Liver (tissue), 10 donors: ENCODE measurements at places on chromosomes 7 and 10.

DNA sequence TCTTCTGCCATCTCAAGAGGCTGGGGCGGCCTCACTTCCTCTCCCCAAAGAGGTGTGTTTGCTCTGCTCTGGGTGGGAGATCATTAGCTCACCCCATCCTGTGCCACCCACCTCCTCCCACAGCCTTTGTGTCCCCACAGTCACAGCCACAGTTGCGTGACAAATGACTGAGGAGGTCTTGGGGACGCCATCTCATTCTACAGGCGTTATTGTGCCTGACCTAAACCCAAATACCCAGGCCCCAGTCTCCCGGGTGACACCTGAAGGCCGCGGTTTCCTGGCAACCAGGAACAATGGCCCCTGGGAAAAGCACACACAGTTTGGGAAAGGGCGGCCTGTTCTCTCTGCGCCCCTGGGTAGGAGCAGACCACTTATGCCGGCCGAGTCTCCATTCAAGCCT lies 51.6 kb downstream of the SLIT1 start:
- no peak for DNase-seq

DNA sequence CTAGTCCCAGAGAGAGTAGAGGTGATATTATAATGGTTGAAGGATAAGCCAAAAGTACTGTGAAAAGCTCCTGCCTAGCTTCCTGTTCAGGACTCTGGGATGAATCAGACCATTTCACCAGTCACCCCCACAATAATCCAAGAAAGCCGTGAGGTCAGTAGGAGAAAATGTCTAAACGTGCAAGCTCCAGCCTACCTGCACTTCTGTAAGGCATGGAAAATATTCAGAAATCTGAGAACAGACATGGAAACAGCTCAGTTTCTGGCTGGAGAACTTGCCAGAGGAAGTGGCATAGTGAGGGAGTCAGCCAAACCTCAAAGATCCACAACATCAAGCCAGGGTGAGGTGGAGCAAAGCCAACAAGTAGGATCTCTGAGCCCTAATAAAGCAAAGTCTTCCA lies 58.2 kb downstream of the ELAPOR2 start:
- no peak for DNase-seq

DNA sequence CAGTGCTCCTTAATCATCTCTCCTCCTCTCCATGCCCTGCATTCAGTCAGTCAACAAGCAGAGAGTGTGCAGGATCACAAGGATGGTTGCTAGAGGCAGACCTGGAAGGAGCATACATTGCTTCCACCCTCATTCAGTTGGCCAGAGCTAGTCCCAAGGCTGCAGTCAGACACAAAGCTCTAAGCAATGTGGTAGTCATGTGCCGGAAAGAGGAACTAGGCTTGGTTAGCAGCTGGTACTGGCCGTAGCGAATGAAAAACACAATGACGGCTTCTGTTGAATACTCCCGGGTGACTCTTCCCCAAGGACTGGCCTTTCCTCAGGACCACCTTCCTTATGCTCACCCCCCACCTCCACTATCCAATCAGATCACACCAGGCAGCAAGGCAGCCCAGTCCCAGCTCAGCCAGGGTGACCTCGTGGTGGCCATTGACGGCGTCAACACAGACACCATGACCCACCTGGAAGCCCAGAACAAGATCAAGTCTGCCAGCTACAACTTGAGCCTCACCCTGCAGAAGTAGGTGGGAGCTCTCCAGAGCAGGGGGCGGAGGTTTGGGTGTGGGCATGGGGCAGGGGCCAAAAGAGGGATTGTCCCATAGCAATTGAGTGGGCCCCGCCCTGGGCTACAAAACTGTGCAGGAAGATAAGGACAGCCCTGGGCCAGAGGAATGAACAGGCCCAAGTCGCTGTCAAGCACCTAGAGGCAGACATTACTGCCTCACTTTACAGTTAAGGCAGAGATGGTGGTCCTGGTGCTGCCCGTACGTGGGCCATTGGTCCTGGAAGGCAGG lies 10.9 kb downstream of the LDB3 start:
- DNase-seq: peak; percentile 78

DNA sequence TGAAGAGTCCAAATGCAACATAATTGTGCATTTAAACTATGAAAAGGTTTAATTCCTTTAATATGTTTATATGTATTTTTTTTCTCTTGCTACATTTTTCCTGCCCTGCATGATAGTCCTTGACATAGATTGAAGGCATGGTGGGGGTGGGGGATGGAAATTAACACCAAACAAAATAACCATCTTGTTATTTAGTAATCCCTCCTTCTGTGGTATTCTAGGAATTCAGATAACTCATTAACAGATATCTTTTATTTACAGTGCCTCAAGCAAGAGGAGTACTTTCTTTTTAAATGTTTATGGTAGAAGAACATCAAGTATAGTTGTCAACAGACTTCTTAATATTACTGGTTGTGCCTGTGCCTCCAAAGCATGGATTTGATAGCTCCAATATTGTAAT lies 337.6 kb upstream of the SEMA3A start:
- DNase-seq: no peak

DNA sequence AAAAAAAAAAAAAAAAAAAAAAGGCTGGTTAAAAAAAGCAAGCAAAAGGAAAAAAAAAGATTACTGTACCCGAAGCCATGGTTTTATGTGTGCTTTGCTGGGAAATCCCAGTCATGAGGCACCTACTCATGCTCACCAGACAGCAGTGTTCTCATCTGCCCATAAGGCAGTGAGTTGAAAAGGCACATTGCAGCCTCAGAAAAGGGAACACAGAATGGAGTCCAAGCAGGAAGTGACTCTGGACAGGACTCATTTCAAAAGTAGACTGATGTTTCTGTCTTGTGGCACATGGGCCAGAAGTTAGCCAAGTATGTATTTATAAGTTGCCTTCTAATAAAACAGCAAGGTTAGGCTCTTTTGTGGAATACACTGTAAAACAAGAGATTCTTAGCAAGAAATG lies 40.2 kb downstream of the PDSS1 start:
- no peak for DNase-seq

DNA sequence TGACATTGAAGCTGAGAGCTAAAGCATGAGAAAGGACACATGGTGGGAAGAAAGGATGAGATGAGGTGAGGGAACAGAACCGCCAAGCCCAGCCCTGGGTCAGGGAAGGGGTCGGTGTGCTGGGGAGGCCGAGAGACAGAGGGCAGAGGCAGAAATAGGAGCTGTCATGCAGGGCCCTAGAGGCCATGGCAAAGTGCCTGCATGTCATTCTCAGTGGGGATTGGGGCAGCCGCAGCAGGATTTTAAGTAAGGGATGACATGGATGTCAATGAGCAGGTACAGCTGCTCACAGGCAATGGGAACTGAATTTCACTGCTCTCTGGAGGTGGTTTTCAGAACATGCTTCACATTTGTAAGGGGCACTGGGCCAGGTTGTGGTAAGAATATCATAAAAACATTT lies 227.4 kb downstream of the RAB11FIP2 start:
- DNase-seq: no peak

GRCh38 chr10:70462349-70462984 lies 16.1 kb upstream of the PALD1 start:
- DNase-seq: no peak

DNA sequence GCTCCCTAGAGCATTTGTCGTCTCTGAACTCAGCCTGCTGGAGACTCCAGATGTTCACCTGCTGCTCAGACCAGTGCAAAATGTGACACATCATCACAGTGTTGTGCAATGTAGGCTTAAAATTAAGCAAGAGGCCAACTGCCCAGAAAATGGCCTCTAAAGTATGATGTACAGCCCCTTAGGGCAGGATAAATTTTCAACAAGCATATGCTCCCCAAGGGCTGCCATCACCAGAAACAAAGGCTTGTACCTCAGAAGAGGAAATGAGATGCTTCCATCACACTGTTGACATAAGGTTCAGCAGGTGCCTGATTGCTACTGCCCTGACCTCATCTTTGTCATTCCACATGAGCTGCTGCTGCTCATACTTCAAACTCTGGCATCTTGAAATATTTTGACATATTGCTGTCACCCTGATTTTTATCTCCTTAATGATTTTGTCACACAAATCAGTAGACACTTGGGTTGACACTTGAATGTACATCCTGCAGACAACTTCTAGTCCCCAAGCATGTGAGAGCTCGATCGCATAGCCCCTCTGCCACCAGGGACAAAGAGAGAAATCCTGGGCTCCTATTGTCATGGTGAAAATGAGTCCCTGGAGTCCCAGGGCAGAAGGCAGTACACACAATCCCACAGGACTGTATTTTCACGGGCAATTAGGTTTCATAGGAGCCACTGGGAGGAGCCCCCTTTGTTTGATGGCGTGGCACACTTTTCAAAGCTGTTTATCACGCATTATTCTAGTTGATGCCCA lies 219.7 kb upstream of the STK17A start:
- no peak for DNase-seq

GRCh38 chr10:69860271-69860670 lies 58.6 kb downstream of the COL13A1 start:
- no peak for DNase-seq

DNA sequence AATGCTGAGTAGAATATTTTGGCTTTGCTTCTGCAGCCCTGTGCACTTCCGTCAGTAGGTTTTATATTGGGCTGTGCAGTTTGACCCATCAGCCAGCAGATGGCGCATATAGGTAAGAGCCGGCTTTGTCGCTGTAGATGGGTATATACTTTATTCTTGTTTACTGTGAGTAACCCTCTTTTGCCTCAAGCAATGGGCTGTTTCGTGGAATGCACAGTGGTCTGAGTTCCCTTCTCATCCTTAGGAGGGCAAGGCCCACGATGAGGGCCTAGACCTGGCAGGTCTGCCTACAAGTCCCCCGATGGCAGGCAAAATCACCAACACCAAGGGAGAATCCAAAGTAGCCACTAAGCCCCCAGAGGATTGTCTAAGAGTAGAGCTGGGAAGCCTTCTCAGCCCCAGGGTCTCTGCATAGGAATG lies 1002.9 kb upstream of the KCND2 start:
- DNase-seq: peak; percentile 41

DNA sequence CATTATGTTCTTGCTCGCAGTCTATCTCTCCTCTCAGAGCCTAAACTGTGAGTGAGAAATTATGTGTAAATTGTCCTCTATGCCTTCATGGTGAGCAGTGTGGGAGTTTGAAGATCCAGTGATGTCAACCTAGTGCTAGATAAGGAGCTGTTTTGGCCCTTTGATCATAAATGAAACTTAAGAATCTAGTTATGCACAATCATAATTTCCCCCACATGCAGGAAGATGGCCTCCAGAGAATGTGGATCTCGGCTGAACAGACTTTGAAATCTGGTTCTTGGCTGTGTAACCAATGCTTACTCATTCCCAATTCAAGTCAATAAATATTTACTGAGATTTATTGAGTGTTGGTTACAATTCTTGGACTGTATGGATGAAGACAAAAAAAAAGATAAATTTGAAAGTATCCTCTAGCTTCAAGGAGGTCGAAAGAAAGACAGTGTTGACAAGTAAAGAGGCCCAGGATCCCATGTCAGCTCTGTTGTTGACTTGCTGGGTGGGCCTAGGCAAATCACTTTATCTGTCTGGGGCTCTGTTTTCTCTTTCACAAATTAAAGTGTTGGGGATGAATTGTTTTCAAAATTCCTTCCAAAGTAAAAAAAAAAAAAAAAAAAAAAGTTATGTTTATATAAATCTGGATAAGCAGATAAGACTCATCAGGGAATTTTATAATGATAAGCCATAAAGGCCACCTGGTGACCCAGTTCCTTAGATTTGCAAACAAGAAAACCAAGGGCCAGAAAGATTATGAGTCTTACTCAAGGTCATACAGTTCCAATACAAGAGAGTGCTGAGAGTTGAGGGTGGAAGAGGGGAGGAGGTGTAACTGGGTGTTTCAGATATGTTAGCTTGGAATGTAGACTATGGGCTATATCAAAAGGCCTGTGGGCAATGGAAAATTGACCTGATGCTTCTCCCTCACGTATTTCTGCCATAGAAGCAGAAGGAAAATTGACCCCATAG lies 969.9 kb downstream of the KCNMA1 start:
- DNase-seq: no peak

- no peak for DNase-seq
Observed at GRCh38 chr7:101121991-101122932, 4.6 kb upstream of the SERPINE1 start.

- DNase-seq: no peak
Observed at GRCh38 chr10:117145019-117145418, 6.9 kb upstream of the VAX1 start.

GRCh38 chr7:70318511-70318910 lies 720.2 kb downstream of the AUTS2 start:
- no peak for DNase-seq
